ENCODE measurements at places on chromosomes 3 and 15. TPM values are rescaled to one million over a fixed set of nuclear protein-coding genes. Genes with fewer than 3 reads are reported as not detected.

- peaks cover 9% of the 10 kb centered on the region for H3K4me1 ChIP-seq
- H3K4me3 ChIP-seq: no peak overlapping the region
- no peaks in the 10 kb centered on the region for H3K27me3 ChIP-seq
- H3K27ac ChIP-seq: no peak overlapping the region
Measured at GRCh38 chr3:150444371-150444770, 36.3 kb downstream of the TSC22D2 start.

- H3K27ac ChIP-seq: no peak overlapping the region
- no peaks in the 10 kb centered on the region for H3K36me3 ChIP-seq
- H3K4me1 ChIP-seq: no peaks in the 10 kb centered on the region
- H3K27me3 ChIP-seq: peaks cover 20% of the 10 kb centered on the region
- DNase-seq: no peak
Measured at GRCh38 chr3:23668430-23668904, 137.3 kb upstream of the UBE2E1 start.

GRCh38 chr3:49238274-49239127 lies 38.5 kb downstream of the C3orf62 start:
- no peaks in the 10 kb centered on the region for H3K27me3 ChIP-seq
- H3K4me1 ChIP-seq: no peaks in the 10 kb centered on the region
- peak; percentile 70 for DNase-seq
- peak overlapping the region; percentile 93 for H3K27ac ChIP-seq
- H3K4me3 ChIP-seq: no peak overlapping the region

DNA sequence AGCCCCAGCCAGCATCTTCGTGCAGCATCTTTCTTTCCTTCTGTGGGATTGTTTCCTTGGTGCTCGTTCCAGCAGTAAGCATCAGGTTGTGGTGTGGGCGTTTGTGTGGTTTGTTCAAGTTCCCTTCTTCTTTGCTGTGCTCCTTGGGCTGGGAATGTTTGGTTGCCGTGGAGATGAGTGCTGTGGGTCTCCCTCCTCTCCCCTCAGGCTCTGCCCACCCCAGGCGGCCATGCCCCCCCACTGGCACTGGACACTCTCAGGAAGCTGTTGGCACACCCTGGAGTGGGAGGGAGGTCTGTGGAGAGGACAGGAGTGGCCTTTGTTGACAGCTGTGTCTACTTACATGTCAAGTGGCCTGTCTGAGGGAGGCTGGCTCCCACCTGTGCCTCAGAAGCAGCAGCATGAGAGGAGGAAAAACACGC lies 46.5 kb upstream of the SACM1L start:
- peaks cover 3% of the 10 kb centered on the region for H3K36me3 ChIP-seq
- peak; percentile 81 for DNase-seq
- peak overlapping the region; percentile 71 for H3K27ac ChIP-seq
- H3K4me3 ChIP-seq: no peak overlapping the region
- H3K4me1 ChIP-seq: peaks cover 93% of the 10 kb centered on the region

DNA sequence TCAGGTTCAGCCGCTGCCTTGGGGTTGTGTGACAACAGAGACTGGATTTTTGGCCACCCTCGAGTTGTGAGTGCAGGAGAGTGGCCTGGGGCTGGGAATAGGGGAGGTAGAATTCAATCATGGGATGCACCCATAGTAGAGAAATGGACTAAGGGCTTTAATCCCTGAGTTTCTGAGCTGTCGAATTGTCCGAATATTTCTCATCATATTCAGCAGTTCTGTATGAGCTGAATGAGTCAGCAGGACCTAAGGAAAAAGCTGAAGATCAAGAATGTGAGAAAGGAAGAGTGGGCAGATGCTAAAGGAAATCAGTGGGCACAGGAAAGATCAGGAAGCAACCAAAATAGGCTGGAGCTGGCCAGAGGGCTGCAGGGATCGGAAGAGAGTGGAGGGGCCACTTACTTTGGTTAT lies 44.4 kb upstream of the SACM1L start:
- no peaks in the 10 kb centered on the region for H3K36me3 ChIP-seq
- DNase-seq: no peak
- H3K27me3 ChIP-seq: no peaks in the 10 kb centered on the region
- peaks cover 89% of the 10 kb centered on the region for H3K4me1 ChIP-seq
- H3K27ac ChIP-seq: peak overlapping the region; percentile 86

DNA sequence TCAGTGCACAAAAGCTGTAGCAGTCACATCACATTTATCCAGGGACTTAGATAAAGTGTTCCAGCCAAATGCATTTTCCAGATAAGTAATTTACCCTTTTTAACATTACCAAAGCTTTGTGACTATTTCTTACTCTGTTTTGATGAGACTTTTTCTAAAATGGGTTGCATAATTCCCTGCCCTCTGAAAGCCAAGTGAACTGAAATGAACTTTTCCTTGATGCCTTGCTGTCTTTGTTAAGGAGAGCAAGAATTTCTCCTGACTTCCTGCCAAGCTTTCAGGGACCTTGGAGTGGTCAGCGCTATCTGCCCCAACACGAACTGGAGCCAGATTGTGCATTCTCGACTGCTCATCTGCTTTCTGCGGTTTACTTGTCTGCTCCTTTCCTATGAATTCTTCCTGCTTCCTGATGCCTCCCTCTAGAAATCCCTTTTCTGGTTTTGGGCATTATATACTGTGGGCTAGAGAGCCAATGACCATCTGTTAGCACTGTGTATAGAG lies 34.8 kb downstream of the EIF4E3 start:
- H3K36me3 ChIP-seq: no peaks in the 10 kb centered on the region
- DNase-seq: no peak
- no peaks in the 10 kb centered on the region for H3K27me3 ChIP-seq
- peaks cover 7% of the 10 kb centered on the region for H3K4me1 ChIP-seq
- no peak overlapping the region for H3K27ac ChIP-seq

- H3K4me3 ChIP-seq: no peak overlapping the region
- no peak overlapping the region for H3K27ac ChIP-seq
- H3K27me3 ChIP-seq: no peaks in the 10 kb centered on the region
Measured at GRCh38 chr15:88741671-88742070, 61.6 kb upstream of the ACAN start.

- H3K27ac ChIP-seq: no peak overlapping the region
- no peak for DNase-seq
- no peaks in the 10 kb centered on the region for H3K36me3 ChIP-seq
- H3K4me1 ChIP-seq: no peaks in the 10 kb centered on the region
- H3K27me3 ChIP-seq: no peaks in the 10 kb centered on the region
- H3K4me3 ChIP-seq: no peak overlapping the region
Measured at GRCh38 chr3:38610436-38610835, 39.1 kb downstream of the SCN5A start.

DNA sequence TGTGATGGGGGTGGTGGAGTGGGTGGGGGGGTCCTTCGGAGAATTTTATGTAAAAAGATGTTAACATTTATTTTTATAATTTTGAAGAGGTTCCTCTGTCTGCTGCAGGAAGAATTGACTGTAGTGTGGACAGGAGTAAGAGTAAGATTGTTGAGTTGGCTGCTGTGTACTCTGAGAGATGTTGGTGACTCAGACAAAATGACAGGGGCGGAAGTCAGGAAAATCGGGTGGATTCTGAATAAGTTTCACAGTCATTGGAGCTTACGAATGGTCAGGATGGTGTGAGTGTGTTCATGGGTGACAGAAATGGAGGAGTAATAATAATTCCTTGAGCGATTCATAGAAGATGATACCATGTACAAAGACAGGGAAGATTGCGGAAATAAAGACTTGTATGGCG lies 420.0 kb downstream of the ROBO2 start:
- H3K27me3 ChIP-seq: no peaks in the 10 kb centered on the region
- no peak overlapping the region for H3K27ac ChIP-seq
- no peak for DNase-seq

GRCh38 chr3:55770077-55770476 lies 283.0 kb upstream of the WNT5A start:
- no peak overlapping the region for H3K27ac ChIP-seq
- H3K4me1 ChIP-seq: no peaks in the 10 kb centered on the region
- no peak overlapping the region for H3K4me3 ChIP-seq
- no peak for DNase-seq
- no peaks in the 10 kb centered on the region for H3K27me3 ChIP-seq

- no peak overlapping the region for H3K4me3 ChIP-seq
- no peak for DNase-seq
Measured at GRCh38 chr3:17235310-17235709, 350.6 kb downstream of the PLCL2 start.

DNA sequence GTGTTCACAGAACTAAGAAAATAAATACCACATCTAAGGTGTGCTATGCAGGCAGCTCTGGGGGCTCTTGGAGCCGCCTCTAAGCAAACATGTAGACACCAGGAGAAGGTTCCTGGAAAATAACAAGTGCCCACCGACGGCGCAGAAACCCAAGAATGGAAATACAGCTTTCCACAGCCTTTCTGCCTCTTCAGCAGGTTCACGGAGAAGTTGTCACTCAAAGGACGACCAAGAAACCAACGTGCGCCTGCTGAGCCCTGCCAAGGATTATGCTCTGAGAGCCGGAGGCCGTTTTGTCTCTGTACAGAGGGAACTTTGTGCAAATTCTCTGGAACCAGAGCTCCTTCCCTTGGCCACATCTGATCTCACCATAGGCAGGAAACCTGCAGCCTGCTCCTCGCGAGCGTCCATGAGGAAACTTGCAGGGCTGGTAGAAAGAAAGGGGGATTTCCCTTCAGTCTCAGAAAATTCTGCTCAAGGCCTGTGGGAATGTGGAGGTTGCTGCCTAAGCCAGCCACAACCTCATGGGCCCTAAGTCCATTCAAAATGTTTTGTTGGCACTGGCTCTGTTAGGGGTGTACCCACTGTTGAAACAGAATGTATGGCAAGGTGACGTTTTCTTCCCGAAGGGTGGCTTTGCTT lies 40.6 kb upstream of the ETV5 start:
- H3K4me1 ChIP-seq: no peaks in the 10 kb centered on the region
- H3K4me3 ChIP-seq: no peak overlapping the region
- DNase-seq: no peak
- H3K36me3 ChIP-seq: no peaks in the 10 kb centered on the region
- no peak overlapping the region for H3K27ac ChIP-seq

- no peak overlapping the region for H3K4me3 ChIP-seq
- no peaks in the 10 kb centered on the region for H3K27me3 ChIP-seq
- DNase-seq: no peak
- H3K36me3 ChIP-seq: no peaks in the 10 kb centered on the region
- H3K4me1 ChIP-seq: no peaks in the 10 kb centered on the region
Measured at GRCh38 chr3:143726727-143727126, 121.5 kb downstream of the SLC9A9 start.

GRCh38 chr3:58419780-58420507 lies 13.7 kb downstream of the PDHB start:
- H3K4me3 ChIP-seq: no peak overlapping the region
- no peaks in the 10 kb centered on the region for H3K27me3 ChIP-seq
- no peaks in the 10 kb centered on the region for H3K4me1 ChIP-seq
- no peak for DNase-seq
- no peak overlapping the region for H3K27ac ChIP-seq

- H3K36me3 ChIP-seq: no peaks in the 10 kb centered on the region
- H3K4me1 ChIP-seq: no peaks in the 10 kb centered on the region
- no peak overlapping the region for H3K4me3 ChIP-seq
- H3K27ac ChIP-seq: no peak overlapping the region
Measured at GRCh38 chr3:10817506-10817905, 1.5 kb downstream of the SLC6A11 start.

DNA sequence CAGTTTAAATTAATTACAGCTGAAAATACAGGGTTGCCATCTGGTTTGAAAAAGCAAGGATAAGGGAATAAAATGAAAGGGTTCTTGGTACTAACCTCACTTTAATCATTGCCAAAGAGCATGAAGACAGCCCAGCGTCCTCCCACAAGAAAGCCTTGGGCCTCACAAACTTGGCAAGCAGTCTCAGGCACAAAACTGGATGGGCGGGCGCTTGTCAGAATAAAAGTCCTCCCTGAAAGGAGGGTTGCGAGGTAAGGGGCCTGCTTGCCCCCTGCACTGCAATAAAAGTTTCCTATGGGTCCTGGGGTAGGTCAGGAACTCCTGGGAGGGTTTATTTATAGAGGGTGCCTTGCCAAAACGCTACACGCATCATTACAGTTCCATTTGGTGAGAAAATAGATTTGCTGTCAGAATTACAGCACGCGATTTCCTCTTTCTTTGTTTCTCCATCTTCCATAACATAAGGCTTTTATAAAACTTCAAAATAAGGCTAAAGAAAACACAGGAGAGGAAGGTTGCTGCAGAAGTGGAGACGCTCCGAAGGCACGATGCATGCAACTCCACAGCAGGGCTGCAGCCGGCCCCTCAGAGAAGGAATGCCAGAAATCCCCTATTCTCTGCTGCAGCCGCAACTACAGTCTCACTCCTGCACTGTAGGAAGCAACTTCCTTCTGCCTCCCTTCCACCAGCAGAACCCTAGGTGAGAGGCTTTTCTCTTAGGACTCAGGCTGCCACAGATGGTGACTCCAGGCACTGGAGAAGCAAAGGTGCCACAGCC lies 61.3 kb downstream of the VGLL4 start:
- DNase-seq: peak; percentile 78
- peaks cover 31% of the 10 kb centered on the region for H3K4me1 ChIP-seq

DNA sequence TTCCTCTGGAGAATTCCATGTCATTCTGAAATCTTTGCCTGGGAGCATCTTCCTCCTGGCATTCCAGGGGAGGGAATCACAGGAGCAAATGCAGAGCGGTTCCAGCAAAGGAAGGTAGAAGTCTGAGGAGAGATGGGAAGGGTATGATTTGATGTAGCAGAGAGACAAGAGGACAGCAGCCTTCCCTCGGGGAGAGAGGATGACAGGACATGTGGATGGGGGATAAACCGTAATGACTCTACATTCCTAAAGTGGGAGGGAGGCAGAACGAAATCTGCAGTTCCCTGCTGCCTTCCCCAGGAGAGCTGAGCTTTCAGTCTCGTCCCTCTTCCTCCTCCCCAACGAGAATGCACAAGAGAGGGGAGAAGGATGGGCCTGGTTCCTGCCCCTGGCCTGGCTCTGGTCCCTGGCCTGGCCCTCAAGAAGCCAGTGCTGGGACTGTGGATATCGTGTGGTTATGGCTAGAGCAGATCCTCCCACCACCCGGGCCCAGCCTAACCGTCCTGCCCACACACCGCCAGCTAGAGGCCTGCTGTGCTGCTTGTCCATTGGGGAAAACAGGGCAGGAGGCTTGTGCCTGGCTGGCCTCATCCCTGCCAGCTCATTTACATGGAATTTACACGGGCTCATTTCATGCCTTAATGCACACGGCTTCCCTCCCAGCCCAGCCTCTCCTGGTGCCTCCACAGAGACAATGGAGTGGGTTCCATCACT lies 26.6 kb downstream of the SEMA7A start:
- no peak overlapping the region for H3K4me3 ChIP-seq
- DNase-seq: no peak
- H3K4me1 ChIP-seq: peaks cover 5% of the 10 kb centered on the region
- no peaks in the 10 kb centered on the region for H3K27me3 ChIP-seq

GRCh38 chr15:41969851-41970431 lies 2.4 kb downstream of the EHD4 start:
- no peak for DNase-seq
- no peak overlapping the region for H3K4me3 ChIP-seq
- peaks cover 74% of the 10 kb centered on the region for H3K4me1 ChIP-seq
- no peaks in the 10 kb centered on the region for H3K36me3 ChIP-seq

The FMN1 gene
- total RNA-seq: 45.2 TPM

The CYP19A1 gene
- 7.1 TPM for total RNA-seq

The LRRFIP2 gene
- 60.3 TPM for total RNA-seq

The AEN gene
- total RNA-seq: 20.7 TPM

The STRC gene
- 0.29 TPM for total RNA-seq

The SCN11A gene
- 0.13 TPM for total RNA-seq

The UACA gene
- total RNA-seq: 45.2 TPM
